Neural crest cell (in vitro differentiated cells): ENCODE measurements at places on chromosomes 12 and 14.

DNA sequence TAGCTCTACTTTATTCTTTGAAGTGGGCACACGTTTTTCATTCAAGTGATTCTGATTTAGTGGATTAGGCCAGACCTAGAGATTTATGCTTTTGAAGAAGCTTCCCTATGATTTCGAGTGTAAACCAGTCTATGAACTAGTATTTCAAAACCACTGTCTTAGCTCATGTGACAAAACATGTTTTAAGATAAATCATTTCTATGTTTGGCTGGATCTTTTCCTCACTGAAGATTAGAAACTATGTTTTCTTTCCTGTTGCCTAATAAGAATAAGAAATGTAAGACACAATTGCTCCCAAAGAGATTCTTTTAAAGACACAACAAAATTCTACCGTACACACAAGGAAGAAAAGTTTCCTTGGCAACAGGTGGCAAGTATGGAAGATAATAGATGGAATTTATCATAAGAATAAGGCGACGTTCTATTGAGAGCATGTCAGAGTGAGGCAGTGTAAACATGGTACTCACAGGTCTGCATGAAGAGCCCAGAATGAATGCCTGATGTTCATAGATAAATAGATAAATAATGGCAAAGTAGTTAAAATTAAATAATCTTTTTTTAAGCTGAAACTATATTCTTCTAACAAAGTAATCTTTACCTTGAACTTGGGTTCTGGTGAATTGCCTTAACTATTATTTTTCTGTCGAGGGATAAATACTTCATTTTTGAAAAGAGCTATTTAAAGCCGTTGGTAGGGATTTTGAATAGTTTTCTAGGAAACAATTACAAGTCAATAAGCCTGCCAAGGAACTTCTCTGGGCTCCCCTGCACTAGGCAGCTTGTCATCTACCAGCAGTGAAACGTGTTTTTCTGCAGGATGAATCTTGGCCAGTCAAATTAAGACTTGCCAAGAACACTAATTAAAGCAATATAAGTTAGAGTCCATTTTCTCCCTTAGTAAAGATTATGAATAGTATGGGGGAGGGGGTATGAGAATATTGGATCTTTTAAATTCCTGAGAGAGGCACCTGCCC, 34.1 kb upstream of the C12orf75 start:
- no peak for DNase-seq

DNA sequence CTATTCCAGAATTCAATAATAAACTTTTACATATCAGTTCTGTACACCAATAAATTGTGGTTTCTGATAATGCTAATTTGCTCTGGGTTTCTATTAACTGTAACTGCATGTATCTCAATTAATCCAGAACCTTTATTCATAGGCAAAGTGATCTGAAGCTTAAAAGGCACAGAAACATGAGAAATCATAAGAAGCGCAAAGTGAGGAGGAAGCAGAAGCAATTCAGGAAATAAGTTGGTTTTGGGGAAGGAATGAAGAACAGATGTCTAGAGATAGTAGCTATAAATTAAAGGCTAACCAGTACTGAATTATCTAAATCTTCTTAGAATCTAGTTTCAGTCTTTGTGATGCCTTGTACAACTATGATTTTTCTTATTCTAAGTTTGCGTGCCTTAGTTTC, 24.6 kb downstream of the KERA start:
- DNase-seq: no peak

DNA sequence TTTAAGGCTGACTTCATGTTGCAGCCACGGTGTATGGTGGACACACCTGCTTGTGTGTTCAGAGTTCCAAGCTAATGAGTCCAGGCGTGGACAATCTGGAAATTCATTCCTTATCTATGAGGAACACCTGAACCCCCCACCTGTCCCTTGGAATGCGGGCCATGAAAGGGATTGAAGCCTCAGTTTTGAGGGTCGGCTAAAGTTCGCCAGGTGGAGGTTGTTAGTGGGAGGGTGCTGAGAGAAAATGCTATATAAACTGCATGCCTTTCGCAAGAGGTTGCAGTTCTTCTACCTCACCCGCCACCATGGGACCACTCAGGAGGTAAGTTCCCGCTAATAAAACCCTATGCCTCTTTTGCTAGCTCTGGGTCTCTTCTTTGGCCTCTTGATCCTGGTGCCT, 348.0 kb downstream of the BCL11B start:
- DNase-seq: no peak

GRCh38 chr12:28036940-28037339, 64.4 kb upstream of the PTHLH start:
- DNase-seq: no peak
